ENCODE measurements at places on chromosomes 6 and 20.

GRCh38 chr20:42846784-42847490 is 342.8 kb downstream of the PTPRT start:
- H3K4me3 ChIP-seq, result no peak overlapping the region
- no peaks in the 10 kb centered on the region for H3K4me1 ChIP-seq
- no peak for DNase-seq
- no peaks in the 10 kb centered on the region for H3K27me3 ChIP-seq
- no peaks in the 10 kb centered on the region for H3K36me3 ChIP-seq

DNA sequence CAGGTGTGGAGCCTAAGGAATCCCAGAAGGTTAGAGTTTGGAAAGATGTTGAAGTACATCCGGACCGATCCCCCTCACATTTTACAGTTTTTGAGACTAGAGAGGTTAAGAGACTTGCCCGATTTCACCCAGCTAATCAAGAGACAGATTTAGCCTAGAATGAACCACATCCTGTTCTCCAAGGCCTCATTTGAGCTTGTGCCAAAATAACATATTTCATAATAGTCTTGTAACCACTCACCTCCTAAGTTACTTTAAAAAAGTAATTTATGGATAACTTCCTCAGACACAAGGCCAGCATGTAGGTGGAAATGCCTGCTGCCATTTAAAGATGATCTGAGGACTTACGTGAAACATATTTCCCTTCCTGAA is 39.8 kb upstream of the ARHGAP18 start:
- H3K4me3 ChIP-seq, result peak overlapping the region; percentile 70
- H3K27ac ChIP-seq, result peak overlapping the region; percentile 89
- no peaks in the 10 kb centered on the region for H3K36me3 ChIP-seq
- no peak for DNase-seq
- no peaks in the 10 kb centered on the region for H3K27me3 ChIP-seq
- peaks cover 22% of the 10 kb centered on the region for H3K4me1 ChIP-seq

- no peaks in the 10 kb centered on the region for H3K27me3 ChIP-seq
- H3K4me1 ChIP-seq, result peaks cover 46% of the 10 kb centered on the region
- H3K36me3 ChIP-seq, result peaks cover 20% of the 10 kb centered on the region
- H3K27ac ChIP-seq, result peak overlapping the region; percentile 47
- H3K4me3 ChIP-seq, result no peak overlapping the region
- DNase-seq, result no peak
These were observed 33.4 kb downstream of the NCOA3 start for GRCh38 chr20:47535088-47535487.

DNA sequence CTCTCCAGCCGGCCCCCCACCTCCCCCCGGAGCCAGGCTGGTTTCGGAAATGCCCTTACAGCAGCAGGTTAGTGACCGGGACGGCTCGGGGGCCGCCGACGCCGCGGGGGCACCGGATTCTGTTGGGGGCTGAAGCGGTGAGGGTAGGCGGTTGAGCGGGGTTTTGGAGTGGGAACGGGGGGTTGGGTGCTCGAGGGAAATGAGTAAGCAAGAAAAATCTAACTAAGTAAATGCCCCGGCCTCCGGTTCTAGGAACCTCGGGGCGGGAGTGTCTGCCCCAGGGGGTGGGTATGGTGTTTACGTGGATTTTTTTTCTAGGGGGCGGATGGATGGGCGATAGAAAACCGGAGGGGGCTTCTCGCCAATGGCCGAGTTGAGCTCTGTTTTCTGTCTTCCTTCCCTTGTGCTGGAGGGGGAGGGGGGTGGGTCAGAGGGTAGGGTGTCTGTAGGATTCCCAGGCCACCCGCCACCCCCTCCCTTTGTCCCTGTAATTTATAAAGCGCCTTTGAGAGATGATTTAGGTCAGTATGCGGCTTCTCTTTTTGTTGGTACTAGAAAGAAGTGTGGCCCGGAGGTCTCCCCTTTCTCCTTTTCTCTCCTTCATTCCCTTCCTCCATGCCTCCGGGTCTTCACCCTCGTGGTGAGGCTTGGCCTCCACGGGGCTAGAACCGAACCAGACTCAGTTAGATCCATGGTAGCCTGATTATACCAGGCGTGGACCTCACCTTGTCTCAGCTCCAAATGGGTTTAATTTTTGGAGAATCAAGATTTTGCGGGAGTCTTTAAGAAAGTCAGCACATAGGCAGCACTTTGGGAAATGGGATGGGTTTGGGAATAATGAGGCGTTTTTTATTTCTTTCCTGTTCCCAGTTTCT is 2.3 kb downstream of the E2F3 start:
- H3K36me3 ChIP-seq, result peaks cover 2% of the 10 kb centered on the region
- peak overlapping the region; percentile 96 for H3K4me3 ChIP-seq
- H3K4me1 ChIP-seq, result peaks cover 19% of the 10 kb centered on the region
- no peaks in the 10 kb centered on the region for H3K27me3 ChIP-seq

- H3K27me3 ChIP-seq, result no peaks in the 10 kb centered on the region
- H3K4me3 ChIP-seq, result peak overlapping the region; percentile 71
- H3K27ac ChIP-seq, result peak overlapping the region; percentile 78
- peaks cover 50% of the 10 kb centered on the region for H3K4me1 ChIP-seq
These were observed 76.8 kb downstream of the HIVEP2 start for GRCh38 chr6:142867988-142868812.
